IMR-90 (cell line): ENCODE measurements at places on chromosomes 3 and 15. TPM values are rescaled to one million over a fixed set of nuclear protein-coding genes. Genes with fewer than 3 reads are reported as not detected.
A peak's percentile ranks its signal among the peaks of the same experiment; 100 is the strongest.

DNA sequence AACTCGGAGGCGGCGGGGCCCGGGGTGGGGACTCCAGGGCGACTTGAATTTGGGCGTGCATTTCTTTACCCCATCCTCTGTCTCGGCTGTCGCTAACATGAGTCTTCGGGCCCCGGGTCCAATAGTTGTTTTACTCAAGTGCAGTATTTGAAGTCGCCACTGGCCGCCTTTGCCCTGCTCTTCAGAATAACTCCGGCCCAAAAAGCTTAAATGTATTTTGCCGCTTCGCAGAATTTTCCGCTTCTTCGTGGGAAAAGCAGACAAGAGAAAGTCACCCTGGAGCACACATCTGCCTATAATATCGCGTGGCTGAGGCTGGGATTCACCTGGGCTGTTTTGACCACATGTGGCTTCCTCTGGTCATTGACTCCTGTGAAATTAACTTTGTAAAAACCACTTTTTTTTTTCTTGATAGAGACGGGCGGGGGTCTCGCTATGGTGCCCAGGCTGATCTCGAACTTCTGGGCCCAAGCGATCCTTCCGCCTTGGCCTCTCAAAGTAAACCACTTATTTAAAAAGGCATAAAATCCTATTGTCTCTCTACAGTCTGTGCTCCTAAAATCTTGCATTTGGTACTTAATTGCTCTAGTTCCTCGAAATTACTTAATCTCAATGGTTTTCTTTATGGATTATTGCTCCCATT lies 676 bp downstream of the CNOT10 start:
- peak; percentile 13 for DNase-seq
- H3K4me1 ChIP-seq = no peaks in the 10 kb centered on the region
- H3K27ac ChIP-seq = peak overlapping the region; percentile 75
- H3K36me3 ChIP-seq = 0 out of 2 replicates have a peak, but pooled peaks cover 1% of the 10 kb centered on the region

GRCh38 chr3:46334741-46335478 lies 19.0 kb upstream of the CCR2 start:
- H3K36me3 ChIP-seq = no peaks in the 10 kb centered on the region
- H3K4me1 ChIP-seq = no peaks in the 10 kb centered on the region
- H3K27me3 ChIP-seq = peaks cover 9% of the 10 kb centered on the region
- no peak overlapping the region for H3K27ac ChIP-seq
- H3K4me3 ChIP-seq = no peak overlapping the region

GRCh38 chr3:167816953-167817352 lies 81.4 kb downstream of the SERPINI1 start:
- no peak for DNase-seq
- H3K36me3 ChIP-seq = no peaks in the 10 kb centered on the region
- no peaks in the 10 kb centered on the region for H3K27me3 ChIP-seq
- H3K4me3 ChIP-seq = no peak overlapping the region
- H3K4me1 ChIP-seq = peaks cover 2% of the 10 kb centered on the region; the same call in 1 of the 2 replicates

DNA sequence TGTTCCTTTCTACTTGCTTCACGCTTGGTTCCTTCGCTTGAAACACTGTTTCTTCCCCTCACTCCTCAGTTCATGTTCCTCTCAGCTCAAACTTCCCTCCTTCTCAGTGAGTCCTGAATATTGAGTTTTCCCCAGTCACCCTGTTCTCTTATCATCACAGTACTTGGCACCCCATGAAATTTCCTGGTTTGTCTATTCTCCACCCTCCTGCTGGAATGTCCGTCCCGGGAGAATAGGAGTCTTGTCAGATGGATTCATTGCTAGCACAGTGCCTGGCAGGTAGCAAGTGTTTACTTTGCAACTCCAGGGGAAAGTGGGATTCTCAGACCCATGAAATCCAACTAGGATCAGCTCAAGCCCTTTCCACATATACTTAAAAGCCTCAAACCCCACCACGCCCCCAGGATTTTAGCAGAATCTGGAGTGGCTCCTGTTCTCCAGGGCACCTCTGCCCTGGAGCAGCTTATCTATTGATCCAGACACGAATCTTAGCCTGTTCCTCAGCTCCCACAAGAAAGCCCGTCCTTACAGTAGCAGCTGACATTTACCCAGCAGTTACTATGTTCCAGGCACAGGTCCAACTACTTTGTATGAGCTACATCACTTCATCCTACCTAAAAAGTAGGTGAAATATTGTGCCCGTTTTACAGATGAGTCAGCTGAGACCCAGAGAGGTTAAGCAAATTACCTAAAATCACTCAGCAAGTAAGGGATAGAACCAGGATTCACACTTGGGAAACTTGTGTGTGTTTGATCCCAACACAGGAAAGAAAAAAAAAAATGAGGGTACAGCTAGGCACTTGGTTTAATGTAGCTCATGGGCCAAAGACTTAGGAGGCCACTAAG lies 36.8 kb upstream of the MAP3K13 start:
- no peak overlapping the region for H3K4me3 ChIP-seq
- H3K27me3 ChIP-seq = no peaks in the 10 kb centered on the region
- no peak overlapping the region for H3K27ac ChIP-seq
- no peaks in the 10 kb centered on the region for H3K4me1 ChIP-seq

DNA sequence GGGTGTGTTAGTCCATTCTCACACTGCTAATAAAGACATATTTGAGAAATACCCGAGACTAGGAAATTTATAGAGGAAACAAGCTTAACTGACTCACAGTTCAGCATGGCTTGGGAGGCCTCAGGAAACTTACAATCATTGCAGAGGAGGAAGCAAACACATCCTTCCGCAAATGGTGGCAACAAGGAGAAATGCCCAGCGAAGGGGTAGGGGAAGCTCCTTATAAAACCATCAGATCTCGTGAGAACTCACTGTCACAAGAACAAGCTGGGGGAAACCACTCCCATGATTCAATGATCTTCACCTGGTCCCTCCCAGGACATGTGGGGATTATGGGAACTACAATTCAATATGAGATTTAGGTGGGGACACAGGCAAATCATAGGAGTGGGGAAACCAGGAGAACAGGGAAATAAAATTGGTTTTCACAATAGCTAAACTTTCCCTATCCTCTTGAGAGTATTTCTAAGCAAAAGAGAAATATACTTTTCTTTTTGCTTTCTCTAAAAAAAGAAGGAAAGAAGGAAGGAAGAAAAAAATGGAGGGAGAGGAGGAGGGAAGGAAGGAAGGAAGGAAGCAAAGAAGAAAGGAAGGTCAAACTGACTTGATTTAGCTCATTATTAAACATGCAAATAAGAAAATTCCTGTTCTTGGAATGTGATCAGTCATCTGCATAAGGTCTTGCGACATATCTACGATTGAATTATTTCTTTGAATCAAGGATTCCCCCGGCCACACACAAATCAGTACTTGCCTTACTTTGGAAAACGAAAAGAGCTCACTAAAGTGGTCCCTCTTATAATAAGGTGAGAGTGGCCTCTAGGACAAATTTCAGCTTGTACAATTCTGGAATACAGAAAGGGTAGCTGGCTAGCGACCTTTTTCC lies 75.2 kb downstream of the LIPC start:
- no peak overlapping the region for H3K27ac ChIP-seq
- no peaks in the 10 kb centered on the region for H3K36me3 ChIP-seq
- peaks cover 3% of the 10 kb centered on the region; the same call in 1 of the 2 replicates for H3K4me1 ChIP-seq

GRCh38 chr3:134985864-134986715 lies 191.0 kb downstream of the EPHB1 start:
- no peaks in the 10 kb centered on the region for H3K36me3 ChIP-seq
- no peak overlapping the region for H3K4me3 ChIP-seq

DNA sequence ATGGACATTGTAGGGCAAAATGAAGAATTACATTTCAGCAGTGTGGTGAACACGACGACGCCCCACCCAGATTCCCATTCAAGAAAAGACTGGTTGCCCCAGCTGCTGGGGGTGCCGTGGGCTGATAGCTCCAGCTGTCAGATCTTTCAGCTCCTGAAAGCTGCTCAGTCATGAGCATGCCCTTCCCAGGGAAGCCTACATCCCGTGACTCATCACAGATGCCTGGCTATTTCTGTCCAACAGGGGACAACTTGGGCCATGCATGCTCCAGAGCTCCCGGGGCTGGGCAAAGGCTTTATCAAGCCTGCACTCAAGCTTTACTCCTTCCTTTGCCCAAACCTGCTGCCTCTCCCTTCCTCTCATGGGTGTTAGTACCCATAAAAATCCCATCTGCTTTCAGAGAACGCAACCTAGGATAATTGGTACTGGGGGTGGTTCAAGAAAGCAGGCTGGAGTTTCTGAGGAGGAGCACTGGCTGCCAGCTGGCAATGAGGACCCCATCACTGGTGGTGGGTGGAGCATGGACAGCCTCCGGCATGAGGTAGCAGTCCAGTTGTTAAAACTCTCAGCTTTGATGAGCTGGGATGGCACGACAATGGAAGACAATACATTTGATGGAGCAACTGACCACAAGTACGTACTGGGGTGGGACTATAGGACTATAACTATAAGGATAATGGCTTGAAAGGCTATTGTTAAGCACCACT lies 16.4 kb upstream of the ST8SIA2 start:
- no peak overlapping the region for H3K4me3 ChIP-seq
- H3K27me3 ChIP-seq = no peaks in the 10 kb centered on the region
- no peaks in the 10 kb centered on the region for H3K4me1 ChIP-seq
- no peak overlapping the region for H3K27ac ChIP-seq
- no peak for DNase-seq

DNA sequence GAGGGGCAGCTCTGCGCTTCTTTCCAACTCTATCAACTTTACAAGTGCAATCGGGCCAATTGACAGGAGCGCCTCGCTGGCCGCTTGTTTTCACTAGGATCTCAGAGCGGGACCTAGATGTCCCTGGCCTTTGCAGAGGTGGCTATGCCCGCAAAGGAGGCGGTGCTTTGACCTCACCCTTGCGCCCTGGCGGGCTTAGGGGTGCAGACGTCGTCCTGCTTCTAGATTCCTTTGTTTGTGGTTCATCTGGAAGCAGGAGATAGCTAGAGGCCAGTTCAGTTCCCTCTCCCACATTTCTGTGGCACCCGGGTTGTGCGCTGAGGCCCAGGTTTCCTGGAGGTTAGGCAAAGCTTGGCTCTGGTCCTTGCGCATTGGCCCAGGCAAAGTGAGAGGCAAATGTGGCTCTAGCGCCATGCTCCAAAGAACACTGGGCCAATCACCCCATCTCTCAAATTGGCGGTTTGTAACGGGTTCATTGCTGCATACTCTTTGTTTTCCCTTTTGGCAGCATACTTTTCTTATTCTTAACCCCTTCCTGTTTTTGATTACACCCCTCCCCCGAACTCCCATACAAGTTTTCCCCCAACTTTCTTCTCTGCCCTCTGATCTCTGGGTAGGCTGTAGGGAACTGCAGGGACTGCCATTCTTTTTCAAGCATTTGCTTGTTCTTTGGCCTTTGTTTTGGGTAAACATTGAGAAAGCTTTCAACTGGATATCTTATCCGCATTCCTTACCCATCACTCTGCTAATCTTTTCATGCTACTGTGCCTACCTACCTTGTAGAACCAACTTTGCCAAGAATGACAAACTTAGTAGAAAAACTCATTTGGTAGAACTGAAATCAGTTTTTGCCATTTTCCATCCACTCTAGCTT lies 1.4 kb downstream of the PPM1L start:
- no peaks in the 10 kb centered on the region for H3K4me1 ChIP-seq
- H3K27ac ChIP-seq = no peak overlapping the region
- H3K27me3 ChIP-seq = peaks cover 12% of the 10 kb centered on the region
- no peak for DNase-seq
- H3K36me3 ChIP-seq = no peaks in the 10 kb centered on the region
- H3K4me3 ChIP-seq = no peak overlapping the region

GRCh38 chr15:61090386-61091288 lies 138.5 kb downstream of the RORA start:
- no peaks in the 10 kb centered on the region for H3K36me3 ChIP-seq
- H3K4me1 ChIP-seq = no peaks in the 10 kb centered on the region
- H3K4me3 ChIP-seq = no peak overlapping the region
- peaks cover 2% of the 10 kb centered on the region; the same call in 1 of the 2 replicates for H3K27me3 ChIP-seq
- no peak overlapping the region for H3K27ac ChIP-seq

DNA sequence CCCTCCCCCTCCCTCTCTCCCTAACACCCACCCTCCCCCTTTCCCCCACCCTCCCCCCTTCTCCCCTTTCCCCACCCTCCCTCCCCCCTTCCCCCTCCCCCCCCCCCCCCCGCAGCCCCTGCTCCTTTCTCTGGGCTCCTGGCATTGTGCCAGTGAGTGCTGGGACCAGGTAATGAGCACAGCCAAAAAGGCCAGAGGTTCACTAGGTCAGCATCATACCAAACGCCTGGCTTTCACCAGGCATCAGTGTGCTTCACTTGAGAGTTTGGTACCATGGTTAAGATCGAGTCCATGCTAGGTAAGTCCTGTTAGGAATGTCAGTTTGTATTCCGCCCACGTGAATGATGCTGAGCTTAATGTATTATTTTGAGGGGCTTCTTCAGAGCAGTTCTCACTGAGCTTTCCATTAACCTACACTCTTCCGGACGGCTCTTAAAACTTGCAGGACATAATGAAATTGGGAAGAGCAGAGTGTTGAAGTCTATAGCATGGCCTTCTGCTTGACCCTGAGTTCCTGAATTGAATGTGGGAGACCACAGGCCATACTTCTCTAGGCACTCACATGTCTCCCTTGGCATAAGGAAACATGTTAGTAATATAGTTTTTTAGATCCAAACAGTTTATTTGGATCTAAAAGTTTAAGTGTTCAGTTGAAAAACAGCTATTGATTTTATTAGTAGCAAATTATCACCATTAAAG lies 45.6 kb downstream of the SENP2 start:
- no peaks in the 10 kb centered on the region for H3K27me3 ChIP-seq
- H3K27ac ChIP-seq = no peak overlapping the region
- no peak for DNase-seq
- H3K4me3 ChIP-seq = no peak overlapping the region

DNA sequence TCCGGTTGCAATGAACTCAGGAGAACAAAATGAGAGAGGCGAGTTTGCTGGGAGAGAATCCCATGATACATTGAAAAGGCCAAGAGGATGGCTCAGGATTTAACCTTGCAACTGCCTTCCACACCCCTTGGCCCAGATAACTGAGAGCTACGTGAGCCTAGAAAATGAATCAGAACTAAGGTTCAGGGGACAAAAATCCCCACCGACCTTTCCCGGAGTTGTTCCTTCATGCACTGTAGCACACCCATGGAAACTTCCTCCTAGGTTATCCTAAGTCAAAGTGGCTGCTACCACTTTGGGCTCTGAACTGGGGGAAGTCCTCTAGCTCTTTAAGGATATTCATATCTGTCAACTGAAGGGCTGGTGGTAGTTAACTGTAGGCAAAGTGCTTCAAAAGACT lies 58.3 kb upstream of the SLC4A7 start:
- H3K27ac ChIP-seq = no peak overlapping the region
- DNase-seq = no peak
- H3K4me3 ChIP-seq = no peak overlapping the region
- peaks cover 2% of the 10 kb centered on the region; the same call in 1 of the 2 replicates for H3K4me1 ChIP-seq
- H3K27me3 ChIP-seq = no peaks in the 10 kb centered on the region
- H3K36me3 ChIP-seq = no peaks in the 10 kb centered on the region

Gene C3orf20
- not detected in 2 replicates for total RNA-seq

Gene KPNA4
- total RNA-seq = 46.1 and 57.8 TPM in 2 replicates

Gene GRIP2
- under 0.01 TPM in 1 of 2 replicates, not detected in the other for total RNA-seq

Gene CPOX
- total RNA-seq = 14.5 and 20.3 TPM in 2 replicates

Gene PDCD10
- 36.7 and 63.0 TPM in 2 replicates for total RNA-seq
